ENCODE measurements at places on chromosomes 4 and X. TPM values are rescaled to one million over a fixed set of nuclear protein-coding genes. Genes with fewer than 3 reads are reported as not detected.
A peak's percentile ranks its signal among the peaks of the same experiment; 100 is the strongest.

The DGAT2L6 gene
- not detected for total RNA-seq

The MFSD8 gene
- total RNA-seq = 9.7 TPM

The TCEAL5 gene
- not detected for total RNA-seq

The TBX22 gene
- not detected for total RNA-seq

The IRAK1 gene
- 79.2 TPM for total RNA-seq

The GATA1 gene
- total RNA-seq = not detected

The PABPC4L gene
- 0.56 TPM for total RNA-seq

The GUCY1A1 gene
- total RNA-seq = 68.3 TPM

The HSD17B13 gene
- total RNA-seq = not detected

The PHKA1 gene
- total RNA-seq = 15.3 TPM

The PGAM4 gene
- total RNA-seq = not detected

- DNase-seq = no peak
Observed at GRCh38 chr4:75845992-75846391, 56.3 kb downstream of the PPEF2 start.

DNA sequence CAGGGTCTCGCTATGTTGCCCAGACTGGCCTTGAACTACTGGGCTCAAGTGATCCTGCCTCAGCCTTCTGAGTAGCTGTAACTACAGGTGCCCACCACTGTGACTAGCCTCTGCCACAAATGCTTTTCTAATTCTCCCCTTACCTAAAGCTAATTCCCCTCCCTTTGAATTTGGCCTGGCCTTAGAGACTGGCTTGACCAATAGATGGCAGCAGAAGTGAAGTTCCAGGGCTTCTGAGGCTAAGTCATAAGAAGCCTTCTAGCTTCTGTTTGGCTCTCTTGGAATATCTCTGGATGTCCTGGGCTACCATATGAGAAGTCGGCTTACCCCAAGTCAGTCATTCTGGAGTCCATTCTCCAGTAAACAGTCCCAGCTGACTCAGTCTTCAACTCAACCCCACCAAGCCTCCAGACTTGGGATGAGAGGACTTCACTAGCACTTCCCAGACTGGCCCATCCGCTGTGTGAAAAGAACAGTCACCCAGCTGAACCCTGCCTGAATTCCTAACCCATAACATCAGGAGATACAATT, 61.0 kb downstream of the HPRT1 start:
- DNase-seq = peak; percentile 21

- DNase-seq = no peak
Observed at GRCh38 chrX:109830157-109830703, 97.2 kb upstream of the ACSL4 start.

- DNase-seq = no peak
Observed at GRCh38 chr4:105350859-105351490, 122.9 kb downstream of the PPA2 start.

DNA sequence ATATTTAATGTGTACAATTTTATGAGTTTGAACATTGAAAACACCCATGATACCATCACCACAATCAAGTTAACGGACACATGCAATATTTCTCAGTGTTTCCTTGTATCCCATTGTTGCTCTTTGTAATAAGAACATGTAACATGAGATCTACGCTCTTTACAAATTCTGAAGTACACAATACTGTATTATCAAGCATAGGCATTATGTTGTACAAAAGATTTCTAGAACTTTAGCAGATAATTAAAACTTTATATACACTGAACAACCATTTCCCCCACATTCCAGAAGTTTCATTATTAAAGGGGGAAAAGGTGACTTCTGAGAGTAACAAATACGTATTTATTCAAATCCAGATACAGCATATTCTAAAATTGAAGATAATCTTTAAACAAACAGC, 114.5 kb downstream of the SLC10A7 start:
- no peak for DNase-seq

- no peak for DNase-seq
Observed at GRCh38 chr4:9933956-9934355, 87.3 kb downstream of the SLC2A9 start.

GRCh38 chr4:74823194-74823593, 28.9 kb upstream of the BTC start:
- DNase-seq = no peak

- no peak for DNase-seq
Observed at GRCh38 chr4:109735566-109736365, 5.9 kb upstream of the PLA2G12A start.

- no peak for DNase-seq
Observed at GRCh38 chr4:101309925-101310324, 37.4 kb downstream of the PPP3CA start.

GRCh38 chrX:97751735-97752134, 868.0 kb downstream of the RPA4 start:
- DNase-seq = no peak

- no peak for DNase-seq
Observed at GRCh38 chr4:105662935-105663675, 45.4 kb downstream of the INTS12 start.

DNA sequence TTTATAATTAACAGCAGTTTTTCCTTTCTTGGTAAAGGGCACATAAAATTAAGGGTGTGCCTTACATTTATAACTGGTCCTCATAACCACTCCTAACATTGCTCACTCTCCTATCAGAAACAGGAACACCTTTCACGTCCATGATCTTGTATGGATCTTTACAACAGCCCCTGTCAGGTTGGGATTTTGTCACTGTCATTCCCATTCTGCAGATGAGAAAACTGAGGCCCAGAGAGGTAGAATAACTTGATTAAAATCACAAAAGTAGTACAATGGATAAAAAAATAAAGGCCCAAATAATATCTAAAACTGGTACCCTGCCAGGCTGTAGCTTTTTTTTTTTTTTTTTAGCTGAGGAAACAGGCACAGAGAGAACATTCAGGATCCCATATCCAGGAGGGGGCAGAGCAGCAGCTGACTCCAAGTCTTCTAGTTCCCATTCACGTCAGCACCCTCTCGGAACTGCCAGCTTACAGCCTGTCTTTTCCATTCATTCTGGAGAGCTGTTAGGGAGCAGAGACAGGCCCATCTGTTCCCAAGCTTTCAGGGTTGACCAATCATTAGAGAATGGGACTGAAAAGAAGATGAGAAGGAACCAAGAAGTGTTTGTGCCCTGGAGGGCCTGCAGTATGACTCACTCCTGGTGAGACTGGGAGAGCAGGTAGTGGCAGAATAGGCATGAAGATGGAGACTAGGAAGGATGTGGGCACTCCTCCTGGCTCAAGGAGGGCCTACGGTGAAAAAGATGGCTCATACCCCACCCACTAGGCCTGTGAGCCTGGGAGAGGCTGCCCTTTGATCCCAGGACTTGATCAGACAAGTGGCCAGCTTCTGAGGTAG, 7.3 kb downstream of the SUV39H1 start:
- no peak for DNase-seq

DNA sequence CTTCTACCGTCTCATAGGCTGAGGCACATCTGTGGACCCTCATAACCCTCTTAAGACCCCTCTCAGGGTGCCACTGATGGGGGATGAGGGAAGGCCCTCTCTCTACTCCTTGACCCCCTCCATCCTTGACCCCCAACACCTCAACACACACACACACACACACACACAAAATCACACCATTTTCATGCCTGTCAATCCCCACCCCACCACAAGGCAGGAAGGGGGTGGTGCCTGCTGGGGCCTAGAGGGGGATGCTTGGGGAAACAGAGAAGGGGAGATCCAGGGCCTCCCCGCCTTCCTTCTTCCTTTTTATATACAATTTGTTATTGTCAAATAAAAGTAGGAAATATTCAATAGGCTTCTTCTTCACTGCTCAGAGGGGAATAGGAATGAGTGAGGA, 1.2 kb upstream of the EBP start:
- DNase-seq = no peak

DNA sequence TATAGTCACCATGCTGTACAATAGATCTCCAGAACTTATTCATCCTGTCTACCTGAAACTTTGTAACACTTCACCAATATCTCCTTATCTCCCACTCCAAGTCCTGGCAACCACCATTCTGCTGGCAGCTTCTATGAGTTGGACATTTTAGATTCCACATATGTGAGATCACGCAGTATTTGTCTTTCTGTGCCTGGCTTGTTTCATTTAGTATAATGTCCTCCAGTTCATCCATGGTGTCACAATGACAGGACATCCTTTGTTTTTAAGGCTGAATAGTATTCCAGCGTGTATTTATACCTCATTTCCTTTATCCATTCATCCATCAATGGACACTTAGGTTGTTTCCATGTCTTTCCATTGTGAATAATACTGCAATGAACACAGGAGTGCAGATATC, 198.7 kb downstream of the QDPR start:
- no peak for DNase-seq

- DNase-seq = no peak
Observed at GRCh38 chr4:8015512-8015911, 75.9 kb upstream of the AFAP1 start.

DNA sequence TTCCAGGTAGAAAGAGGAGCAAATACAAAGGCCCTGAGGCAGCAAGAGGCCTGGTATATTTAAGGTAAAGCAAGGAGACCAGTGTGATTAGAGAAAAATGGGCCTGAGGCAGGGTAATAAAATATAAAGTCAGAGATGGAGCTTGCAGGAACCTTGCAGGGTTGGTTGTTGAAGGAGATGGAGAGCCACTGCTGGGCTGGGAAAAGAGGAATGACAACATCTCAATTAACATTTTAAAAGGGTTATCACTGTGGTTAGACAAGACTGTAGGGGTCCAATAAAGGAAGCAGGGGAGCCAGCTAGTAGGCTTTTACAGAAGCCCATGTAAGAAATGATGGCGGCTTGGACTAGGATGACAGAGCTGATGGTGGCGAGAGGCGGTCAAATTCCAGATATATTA, 205.5 kb upstream of the MBNL3 start:
- DNase-seq = no peak

DNA sequence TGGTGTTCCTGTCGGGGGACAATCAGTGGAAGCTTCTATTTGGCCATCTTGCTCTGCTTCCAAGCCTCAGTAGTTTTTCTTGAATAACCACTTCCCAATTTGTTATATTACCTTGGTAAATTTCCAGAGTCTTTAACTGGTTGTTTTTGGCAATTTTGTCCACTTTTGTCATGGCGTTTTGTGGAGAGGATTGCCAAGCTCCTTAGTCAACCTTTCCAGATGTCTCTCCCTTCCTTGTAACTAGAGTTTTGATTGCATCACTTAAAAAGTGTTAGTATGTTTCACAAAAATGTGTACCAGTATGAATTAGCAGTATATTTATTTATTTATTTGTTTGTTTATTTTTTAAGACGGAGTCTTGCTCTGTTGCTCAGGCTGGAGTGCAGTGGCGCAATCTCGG, 15.8 kb upstream of the UXT start:
- no peak for DNase-seq

GRCh38 chrX:107226757-107227156, 20.3 kb downstream of the DNAAF6 start:
- DNase-seq = no peak

- DNase-seq = no peak
Observed at GRCh38 chrX:24133312-24133711, 16.2 kb upstream of the ZFX start.

- DNase-seq = peak; percentile 44
Observed at GRCh38 chr4:7424553-7425111, 10.1 kb downstream of the PSAPL1 start.

DNA sequence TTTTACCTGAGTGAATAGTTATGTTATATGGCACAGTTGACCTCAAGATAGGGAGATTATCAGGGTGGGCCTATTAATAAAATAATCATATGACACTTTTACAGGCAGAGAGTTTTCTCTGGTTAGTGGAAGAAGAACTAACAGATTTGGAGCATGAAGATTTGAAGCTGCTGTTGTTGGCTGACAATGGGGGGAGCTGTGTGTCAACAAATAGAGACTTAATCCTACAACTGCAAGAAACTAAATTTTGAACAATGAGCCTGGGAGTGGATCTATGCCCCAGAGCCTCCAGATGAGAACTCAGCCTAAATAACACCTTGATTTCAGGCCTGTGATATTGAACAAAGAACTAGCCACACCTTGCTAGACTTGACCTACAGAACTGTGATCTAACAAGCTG, 7.2 kb upstream of the CCSER1 start:
- DNase-seq = no peak

DNA sequence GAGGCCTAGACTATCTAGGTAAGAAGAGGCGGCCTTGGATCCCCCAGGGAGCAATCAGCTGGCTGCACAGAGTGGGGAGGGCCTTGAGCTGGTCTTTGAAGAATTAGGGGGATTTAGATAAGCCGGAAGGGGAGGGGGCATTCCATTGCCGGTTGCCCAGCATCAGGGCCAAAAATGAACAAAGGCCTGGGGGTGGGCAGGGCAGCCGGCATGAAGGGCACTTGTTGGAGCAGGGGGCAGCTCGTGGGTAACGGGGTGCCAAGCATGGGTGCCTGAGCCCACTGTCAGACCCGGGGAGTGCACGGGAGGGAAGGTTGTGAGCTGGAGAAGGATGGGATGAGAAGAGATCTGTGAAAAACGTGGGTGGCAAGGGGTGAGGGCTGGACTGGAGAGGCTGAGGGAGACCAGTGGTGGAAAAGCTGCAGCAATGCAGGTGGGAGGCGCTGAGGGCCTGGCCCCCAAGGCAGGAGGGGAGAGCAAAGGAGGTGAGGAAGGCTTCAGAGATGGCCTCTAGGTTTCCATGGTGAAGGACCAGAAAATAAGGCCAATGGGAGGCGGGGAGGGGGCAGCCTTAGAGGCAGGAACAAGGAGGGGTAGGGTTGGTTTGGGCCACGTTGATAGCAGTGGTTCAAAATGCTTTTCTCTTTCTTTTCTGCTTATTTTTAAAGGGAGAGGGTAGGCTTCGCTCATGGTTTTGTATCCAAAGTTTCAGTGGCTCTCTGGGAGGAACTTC, 8.6 kb downstream of the KLF3 start:
- DNase-seq = no peak

DNA sequence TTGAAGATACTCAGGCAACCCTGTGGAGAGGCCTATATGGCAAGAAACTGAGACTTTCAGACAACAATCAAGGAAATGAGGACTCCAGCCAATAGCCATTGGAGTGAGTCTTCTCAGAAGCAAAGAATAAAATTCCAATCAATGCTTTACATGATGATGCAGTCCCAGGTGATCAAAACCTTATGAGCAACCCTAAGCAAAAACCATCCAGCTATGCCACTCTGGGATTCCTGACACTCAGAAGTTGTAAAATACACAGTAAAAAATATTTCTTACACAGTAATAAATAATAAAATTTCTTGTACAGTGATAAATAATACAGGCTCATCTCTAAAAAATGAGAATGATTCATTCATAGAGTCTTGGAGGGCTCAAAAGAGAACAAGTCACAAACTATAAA, 150.6 kb downstream of the IL15 start:
- DNase-seq = no peak

DNA sequence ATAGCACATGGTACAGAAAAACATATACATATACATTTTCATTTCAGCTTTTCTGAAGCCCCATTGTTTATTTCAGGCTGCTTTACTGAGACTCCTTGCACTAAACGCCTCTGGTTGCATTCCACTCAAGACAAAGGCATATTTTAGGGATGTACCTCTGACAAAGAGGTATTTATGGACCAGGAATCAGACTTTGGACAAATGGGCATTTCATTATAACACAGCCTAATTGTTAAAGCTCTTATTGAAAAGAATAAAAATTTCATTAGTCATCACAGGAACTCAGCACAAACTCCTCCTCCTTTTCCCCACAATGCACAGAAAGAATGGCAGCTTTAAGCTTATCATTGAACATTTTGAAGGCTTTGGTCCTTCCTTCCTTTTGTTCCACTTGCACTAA, 62.9 kb upstream of the UGT8 start:
- no peak for DNase-seq

- no peak for DNase-seq
Observed at GRCh38 chrX:39174772-39175417, 373.6 kb downstream of the MID1IP1 start.

- DNase-seq = no peak
Observed at GRCh38 chr4:9825049-9825448, 43.6 kb downstream of the DRD5 start.

GRCh38 chr4:156547439-156547838, 424.2 kb downstream of the PDGFC start:
- DNase-seq = no peak

Data from heart left ventricle (tissue), 16 donors.